ENCODE measurements at places on chromosomes 1 and 21.

GRCh38 chr1:95111014-95111413 is 6.1 kb upstream of the TLCD4 start:
- no peak for DNase-seq

- no peak for DNase-seq
Measured at GRCh38 chr1:54798206-54798605, 2.9 kb downstream of the TTC22 start.

DNA sequence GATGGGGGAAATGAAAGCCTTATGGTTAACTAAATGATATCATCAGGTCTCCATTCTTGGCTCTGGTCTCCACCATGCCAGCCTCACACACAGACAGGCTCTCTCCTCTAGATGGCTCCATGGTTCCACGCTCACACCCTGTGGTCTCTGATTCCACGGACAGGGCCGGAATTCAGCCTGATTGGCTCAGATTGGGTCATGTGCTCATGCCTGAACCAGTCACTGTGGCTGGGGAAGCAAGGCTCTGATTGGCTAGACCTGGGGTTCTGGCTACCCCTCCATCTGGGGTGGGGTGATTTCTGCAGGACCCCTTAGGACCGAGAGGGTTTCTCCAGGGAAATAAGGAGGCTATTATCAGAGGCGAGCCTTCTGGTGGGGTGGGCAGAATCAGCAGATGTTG is 277.0 kb downstream of the PTPRU start:
- DNase-seq: peak; percentile 78

DNA sequence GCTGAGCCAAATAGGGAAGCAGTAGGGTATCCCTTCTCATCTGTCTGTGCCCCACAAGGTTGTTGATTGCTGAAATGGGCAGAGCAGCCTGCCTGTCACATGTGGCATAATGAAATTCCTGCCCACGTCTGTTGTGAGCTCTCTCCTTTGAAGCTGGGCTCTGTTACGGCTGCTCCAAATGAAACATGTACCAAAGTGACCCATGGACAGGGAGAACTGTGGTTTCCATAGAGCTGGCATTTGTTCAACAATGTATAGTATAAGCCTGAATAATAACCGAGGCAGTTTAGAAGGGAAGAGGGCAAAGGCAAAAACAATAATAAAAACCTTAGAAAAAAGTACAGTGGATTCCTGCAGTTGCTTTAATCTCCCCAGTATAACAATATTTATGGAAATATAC is 149.7 kb downstream of the LYPLAL1 start:
- no peak for DNase-seq

- DNase-seq: no peak
Measured at GRCh38 chr1:153685544-153686340, 7.3 kb downstream of the NPR1 start.

- DNase-seq: peak; percentile 18
Measured at GRCh38 chr1:39694026-39694425, 2.8 kb upstream of the HPCAL4 start.

DNA sequence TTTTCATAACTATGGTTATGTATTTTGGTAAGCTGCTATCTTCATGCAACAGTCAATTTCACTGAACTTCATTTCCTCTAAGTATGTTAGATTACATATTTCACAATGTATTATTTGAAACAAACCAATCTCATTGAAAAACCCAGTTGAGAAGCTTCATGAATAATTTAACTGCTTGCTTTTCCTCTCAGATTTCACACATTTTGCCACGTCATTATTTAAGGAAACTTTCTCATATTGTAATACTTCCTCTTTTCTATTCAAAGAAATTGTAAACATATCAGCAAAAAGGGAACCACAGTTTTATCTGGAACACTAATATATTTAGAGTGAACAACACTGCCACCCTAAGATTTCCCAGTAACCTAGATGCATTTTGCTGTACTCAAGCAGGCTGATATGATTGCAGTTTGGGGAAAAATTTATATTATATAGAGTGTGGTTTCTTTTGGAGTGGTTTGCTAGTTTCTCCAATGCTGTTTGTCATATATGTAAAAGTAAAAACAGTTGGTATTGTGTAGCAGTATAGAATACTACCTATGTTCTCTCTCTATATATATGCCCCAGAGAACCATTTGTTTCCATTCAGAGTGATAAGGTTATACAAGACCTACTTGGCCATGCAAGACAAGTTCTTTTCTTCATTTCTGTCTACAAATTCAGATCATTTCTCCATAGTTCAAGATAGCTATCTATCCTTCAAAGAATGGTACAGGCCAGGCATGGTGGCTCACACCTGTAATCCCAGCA is 28.4 kb upstream of the AHCTF1 start:
- no peak for DNase-seq

- no peak for DNase-seq
Measured at GRCh38 chr1:229318056-229318455, 24.8 kb downstream of the CCSAP start.

- DNase-seq: no peak
Measured at GRCh38 chr1:65694933-65695332, 97.8 kb upstream of the PDE4B start.

GRCh38 chr1:59732214-59732955 is 82.4 kb upstream of the HOOK1 start:
- DNase-seq: no peak

GRCh38 chr1:2194319-2194897 is at the start of gene FAAP20:
TSS of gene FAAP20 (minus strand) at chr1:2194772. CDS start at chr1:2194749, 23 bp downstream.
- DNase-seq: peak; percentile 57

- no peak for DNase-seq
Measured at GRCh38 chr1:80384083-80384830, 1377.7 kb upstream of the ADGRL4 start.

GRCh38 chr1:40625476-40626382 is 39.8 kb downstream of the RIMS3 start:
- no peak for DNase-seq

- DNase-seq: peak; percentile 40
Measured at GRCh38 chr1:89519779-89520358, 4.8 kb upstream of the LRRC8B start.

GRCh38 chr1:86084998-86085397 is 71.6 kb downstream of the COL24A1 start:
- DNase-seq: no peak

Measured in ACHN (cell line).